Aorta (tissue), 5 donors: ENCODE measurements at places on chromosomes 4 and X. TPM values are rescaled to one million over a fixed set of nuclear protein-coding genes. Genes with fewer than 3 reads are reported as not detected.

- no peak for DNase-seq
Measured at GRCh38 chr4:139954512-139954911, 199.5 kb downstream of the MAML3 start.

DNA sequence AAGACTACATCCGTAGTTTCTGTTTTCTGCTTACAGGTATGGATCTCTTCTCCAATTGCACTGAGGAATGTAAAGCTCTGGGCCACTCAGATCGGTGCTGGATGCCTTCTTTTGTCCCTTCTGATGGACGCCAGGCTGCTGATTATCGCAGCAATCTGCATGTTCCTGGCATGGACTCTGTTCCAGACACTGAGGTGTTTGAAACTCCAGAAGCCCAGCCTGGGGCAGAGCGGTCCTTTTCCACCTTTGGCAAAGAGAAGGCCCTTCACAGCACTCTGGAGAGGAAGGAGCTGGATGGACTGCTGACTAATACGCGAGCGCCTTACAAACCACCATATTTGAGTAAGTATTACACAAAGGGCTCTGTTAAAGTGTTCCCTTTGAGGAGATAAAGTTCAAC lies 13.8 kb downstream of the PCDH10 start:
- DNase-seq: no peak

DNA sequence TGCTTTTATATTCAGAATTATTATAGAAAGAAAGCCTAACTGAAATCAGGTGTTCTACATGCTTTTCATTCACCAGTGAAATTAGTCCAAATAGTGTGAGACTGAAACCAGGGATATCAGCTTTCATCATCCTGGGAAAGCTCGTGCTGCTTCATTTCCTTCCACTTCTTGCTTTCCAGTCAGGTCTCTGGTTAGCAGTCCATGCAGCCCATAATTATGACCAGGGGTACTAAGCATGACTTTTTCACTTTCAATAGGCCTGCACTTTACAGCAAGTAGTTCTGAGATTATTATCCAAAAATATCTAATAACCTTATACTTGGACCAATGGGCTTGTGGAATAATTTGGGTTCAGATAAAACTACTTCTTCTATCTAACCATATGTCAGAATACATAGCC lies 673.2 kb upstream of the MAGEB2 start:
- DNase-seq: no peak

DNA sequence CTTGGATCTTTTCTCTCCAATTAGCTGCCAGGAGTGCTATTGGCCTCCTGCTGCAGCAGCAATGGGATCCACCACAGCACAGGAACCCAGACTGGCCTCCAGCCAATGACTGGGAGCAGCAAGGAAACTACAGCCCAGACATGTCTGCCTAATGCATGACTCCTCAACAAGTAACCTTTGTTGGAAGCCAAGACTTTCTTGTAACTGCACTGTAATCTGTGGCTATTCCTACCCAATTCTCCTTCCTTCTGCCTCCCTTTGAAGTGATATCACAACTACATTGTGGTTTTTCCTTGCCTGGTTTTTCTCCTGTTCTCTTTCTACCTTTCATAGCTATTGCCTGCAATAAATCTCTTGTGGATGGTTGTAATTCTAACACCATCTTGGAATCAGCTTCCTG lies 39.8 kb downstream of the SNCA start:
- DNase-seq: no peak

DNA sequence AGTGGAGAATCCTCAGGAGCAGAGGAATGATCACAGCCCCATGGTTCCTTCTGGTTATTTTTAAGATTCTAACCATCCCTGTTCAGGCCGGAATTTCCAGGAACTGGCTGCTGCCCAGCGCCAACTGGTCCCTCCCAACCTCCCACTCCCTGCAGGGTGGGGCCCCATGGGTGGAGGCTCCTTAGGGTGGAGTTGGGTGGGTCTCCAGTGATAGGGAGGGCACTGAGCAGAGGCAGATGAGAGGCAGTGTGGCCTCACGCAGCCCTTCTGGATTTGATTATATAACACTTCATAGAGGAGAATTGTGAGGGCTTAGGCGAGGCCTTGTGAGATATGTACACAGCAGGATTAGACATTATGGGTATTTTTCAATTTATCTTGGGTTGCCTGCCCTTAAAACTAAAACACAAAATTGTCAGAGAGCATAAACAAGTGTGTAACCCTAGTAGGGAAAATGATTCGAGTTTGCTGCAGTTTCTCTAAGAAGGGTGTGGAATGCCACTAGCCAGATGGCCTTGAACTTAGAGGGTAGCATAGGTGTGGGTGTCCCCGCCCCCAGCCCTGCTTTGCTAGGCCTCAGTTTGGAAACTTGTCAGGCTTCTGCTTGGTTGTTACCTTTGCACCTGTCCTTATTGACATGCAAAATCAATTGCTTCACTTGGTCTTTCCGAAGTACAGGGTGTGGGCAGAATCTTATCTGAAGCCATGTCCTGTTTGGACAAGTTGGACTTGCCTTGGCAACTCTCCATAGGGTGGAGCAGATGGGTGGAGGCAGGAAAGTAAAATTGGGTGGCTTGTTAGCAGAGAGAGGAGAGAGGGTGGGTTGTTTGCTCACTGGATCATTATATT lies 9.4 kb downstream of the KLF3 start:
- peak; percentile 80 for DNase-seq

DNA sequence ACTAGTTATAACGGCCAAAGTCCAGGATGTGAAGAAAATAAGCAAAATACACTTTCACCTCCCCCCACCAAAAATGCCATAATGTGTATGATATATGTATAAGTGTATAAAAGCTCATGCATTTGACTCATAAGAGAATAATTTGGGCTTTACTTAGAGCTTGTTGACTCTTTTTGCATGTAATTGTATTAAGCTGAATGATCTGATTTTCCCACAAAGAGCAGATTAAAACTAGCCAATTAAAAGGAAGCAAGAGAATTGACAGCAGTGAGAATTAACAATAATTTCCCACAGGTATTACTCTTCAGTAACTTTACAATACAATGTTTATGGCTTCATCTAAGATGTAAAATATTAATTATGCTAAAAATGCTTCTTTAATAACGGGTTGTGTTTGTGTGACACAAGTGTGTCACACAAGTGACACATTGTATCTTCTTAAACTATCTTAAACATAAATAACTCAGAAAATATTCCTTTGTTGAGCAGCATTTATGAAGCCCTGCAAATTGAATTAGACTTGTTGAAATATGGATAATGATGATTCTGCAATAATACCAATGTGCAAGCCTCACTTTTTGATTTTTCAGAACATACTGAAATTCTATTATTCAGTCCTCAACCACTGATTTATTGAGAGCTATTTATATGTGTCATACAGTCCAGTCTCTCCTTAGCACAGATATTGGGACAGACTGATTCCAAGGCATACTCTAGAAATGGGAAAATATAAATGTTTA lies 134.5 kb downstream of the SLIT2 start:
- DNase-seq: no peak

DNA sequence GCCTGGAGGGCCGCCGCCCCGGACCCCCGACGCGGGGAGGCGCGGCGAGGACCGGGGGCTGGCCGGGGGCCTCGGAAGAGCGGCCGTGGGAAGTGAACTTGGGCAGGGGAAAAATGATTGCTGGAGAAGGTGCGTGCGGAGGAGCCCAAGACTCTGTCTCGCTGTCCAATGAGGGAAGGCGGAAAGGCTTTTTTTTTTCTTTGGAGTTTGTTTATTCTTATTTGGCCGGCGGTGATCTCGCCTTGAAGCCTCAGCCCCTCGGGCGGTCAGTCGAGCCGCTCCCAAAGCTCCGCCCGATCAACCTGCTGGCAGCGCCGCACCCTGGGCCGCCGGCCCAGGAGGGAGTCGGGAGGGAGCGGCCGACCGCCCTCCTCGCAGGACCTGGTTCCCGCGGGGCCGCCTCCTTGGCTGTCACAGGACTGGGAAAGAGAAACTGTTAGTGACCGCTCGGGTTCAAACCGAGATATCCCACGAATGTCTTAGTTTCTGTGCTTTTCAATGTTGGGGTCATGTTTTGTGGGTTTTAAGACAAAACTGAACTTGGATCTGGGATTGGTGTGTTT lies 2.5 kb downstream of the CPEB2 start:
- peak; percentile 95 for DNase-seq

DNA sequence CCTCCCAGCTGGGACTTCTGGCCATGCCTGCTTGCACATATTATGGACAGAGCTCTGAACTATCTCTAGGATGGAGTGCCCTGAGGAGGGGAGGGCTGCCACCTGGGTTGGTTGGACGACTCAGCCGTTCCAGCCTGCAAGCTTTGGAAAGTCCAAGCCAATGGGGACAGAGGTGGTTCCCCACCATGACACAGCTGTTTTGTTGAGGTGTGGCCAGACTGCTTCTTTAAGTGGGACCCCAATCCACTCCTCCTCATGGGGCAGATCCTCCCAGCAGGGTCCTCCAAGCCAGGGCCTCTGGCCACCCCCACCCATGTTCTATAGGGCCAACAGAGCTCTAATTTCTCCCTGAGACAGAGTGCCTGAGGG lies 22.7 kb downstream of the F8A3 start:
- DNase-seq: no peak

GRCh38 chr4:188941524-188942119 lies 802.4 kb downstream of the TRIML1 start:
- no peak for DNase-seq

FAM156B gene
- total RNA-seq: 14.1 TPM

EXOC1L gene
- total RNA-seq: not detected
